CD8-positive, alpha-beta memory T cell (primary cell): ENCODE measurements at places on chromosomes 4 and X. TPM values are rescaled to one million over a fixed set of nuclear protein-coding genes. Genes with fewer than 3 reads are reported as not detected.

Gene TXK
- 6.0 TPM for total RNA-seq

Gene CENPI
- 15.5 TPM for total RNA-seq

Gene TMPRSS11D
- not detected for total RNA-seq

Gene SNCA
- 0.44 TPM for total RNA-seq

Gene PLAC8
- total RNA-seq: 19.7 TPM

Gene MAGEC1
- total RNA-seq: not detected

Gene SOD3
- total RNA-seq: not detected

Gene REELD1
- total RNA-seq: 0.18 TPM

Gene PPBP
- total RNA-seq: not detected

Gene DCAF4L1
- total RNA-seq: 0.31 TPM

Gene ZBTB49
- total RNA-seq: 8.7 TPM

Gene IL1RAPL2
- not detected for total RNA-seq

Gene XK
- 0.22 TPM for total RNA-seq

Gene ZXDB
- 6.6 TPM for total RNA-seq

Gene OTUD6A
- total RNA-seq: not detected

Gene FAM9B
- total RNA-seq: not detected
